ENCODE measurements at places on chromosomes 11 and 22.

DNA sequence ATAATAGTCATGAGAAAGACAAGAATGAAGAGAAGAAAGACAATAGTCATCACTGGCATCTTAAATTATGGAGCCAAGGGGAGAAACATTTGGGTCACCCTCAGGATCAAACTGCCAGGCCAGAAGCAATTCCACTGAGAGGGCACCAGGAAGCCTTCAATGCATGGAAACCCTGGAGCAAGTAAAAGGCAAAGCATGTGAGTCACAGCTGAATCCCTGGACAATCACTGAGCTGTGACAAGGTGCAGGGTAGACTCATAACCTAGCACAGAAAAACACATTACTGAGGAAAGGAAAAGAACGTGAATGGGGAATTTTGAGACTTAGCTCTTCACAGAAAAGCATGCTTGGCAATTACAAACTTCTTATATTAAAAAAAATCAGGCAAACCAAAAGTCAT, 1.6 kb downstream of the KCNJ1 start:
- DNase-seq = no peak

- DNase-seq = no peak
Observed at GRCh38 chr11:114556135-114556534, 3.5 kb downstream of the NXPE1 start.

DNA sequence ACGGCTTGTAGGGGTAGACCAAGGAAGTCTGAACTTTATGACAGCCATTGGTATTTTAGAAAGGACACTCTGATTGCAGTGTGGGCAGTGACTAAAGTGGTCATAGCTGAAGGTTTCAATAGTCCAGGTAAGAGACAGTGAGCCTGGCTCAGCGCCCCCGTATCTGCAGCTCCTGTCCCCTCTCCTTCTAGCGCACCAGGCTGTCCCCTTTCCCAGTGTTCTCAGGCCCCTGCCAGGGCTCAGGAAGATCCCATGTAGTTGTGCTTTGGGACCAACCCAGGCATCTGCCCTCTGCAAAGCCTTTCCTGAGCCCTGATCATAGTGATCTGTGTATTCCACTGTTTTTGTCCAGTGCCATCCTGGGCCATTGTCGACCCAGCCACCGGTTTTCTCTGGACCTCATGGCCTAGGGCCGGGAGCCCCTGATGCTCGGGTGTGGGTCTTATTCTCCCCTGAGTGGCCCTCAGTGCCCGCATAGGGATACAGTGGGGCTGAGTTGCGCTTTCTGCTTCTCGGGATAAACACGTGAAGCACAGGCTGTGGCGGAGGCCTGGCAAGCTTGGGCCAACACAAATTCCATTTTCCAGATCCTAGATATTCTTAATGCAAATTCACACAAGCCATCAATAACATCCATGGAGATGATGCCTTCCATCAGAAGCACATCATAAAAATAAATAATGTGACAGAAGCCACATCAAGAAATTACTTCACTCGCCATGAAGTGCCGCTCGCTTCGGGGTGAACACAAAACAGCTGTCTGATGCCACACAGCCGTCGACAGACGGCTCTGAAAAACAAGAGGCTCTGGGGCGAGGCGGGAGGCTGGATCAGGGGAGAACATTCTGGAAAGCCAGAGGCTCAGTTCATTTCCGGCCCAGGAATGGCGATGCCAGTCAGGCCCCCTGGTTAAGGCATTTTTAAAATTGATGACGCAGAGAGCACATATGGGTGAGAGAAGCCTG, 805.0 kb downstream of the TBC1D22A start:
- DNase-seq = no peak

GRCh38 chr22:41305646-41306045, 4.3 kb downstream of the ZC3H7B start:
- DNase-seq = no peak

- DNase-seq = no peak
Observed at GRCh38 chr11:105910095-105910715, 111.8 kb downstream of the MSANTD4 start.

DNA sequence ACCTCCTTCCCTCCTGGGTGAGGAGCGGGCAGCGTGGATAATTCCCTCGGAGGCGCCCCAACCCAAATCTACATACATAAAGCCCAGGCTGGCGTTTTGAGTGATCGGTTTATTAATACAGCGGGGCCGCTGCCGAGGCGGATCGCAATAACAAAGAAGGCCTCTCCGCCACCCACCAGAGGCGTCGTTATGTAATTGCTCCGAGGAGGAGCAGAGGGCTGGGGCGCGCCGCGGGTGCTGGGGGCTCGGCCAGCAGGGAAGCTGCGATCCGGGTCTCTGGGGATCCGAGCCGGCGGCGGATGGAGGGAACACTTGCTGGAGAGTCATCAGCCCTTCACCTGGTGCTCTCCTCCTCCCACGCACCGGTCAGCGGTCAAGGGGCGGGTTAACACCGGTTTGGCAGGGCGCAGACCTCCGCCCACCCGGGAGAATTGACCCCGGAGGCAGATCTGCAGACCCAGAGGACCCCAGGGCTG, 6.4 kb upstream of the TP53I11 start:
- no peak for DNase-seq

GRCh38 chr22:41048791-41049717, 43.3 kb upstream of the EP300 start:
- DNase-seq = peak; percentile 57

DNA sequence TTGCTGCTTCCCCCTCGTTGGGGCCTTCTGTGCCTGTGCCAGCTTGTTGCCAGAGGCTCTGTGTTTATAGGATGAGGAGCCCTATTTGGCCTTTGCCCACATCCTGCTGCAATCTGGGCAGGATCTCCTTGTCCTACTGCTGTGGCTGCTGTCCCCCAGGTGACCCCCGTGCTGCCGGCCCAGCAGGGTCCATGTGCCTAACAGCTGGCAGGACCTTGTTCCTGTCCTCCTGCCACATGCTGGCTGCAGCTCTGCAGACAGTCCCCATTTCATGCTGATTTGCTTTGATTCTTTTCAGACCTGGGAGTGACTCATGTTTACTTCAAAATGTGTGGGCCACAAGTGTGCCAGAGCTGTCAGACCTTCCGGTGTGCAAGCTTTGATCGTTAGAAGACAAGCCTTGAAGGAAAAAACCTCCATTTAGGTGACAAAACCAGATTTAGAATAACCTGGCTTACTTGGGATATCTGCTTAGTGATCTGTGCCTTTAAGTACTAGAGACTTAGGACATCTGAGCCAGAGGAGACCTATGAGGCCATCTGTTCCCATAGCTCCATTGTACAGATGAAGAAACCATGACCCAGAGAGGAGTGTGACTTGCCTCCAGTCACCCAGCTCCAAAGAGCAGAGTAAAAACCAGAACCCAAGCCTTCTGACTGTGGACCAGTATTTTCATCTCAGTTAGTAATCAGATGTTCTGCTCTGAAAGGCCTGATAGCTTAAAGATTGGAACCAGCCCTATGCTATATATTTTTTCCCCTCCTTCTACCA, 11.1 kb downstream of the NAV2 start:
- DNase-seq = peak; percentile 77

- DNase-seq = no peak
Observed at GRCh38 chr11:32478277-32478731, 43.0 kb upstream of the WT1 start.

DNA sequence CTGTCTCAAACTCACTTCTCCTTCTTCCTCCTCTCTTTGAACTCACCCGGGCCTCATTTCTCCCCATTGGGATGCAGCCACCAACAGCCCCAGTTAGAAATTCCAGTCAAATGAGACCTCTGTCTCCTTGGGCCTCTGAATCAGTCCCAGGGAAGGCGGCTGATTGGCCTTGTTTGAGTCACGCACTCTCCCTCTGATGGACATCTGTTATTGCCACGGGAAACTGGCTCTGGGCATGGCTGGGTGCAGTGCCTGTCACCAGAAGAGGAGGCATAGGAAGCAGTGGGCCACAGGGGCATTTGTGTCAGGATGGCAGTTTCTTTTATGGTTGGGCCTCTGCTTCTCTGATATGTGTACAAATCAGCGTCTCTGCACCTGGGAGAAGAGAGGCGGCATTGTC, 9.6 kb upstream of the WNT11 start:
- no peak for DNase-seq

GRCh38 chr22:19876314-19876940, 21.8 kb upstream of the GNB1L start:
- no peak for DNase-seq

- DNase-seq = no peak
Observed at GRCh38 chr11:76610871-76611475, 59.6 kb downstream of the LRRC32 start.

DNA sequence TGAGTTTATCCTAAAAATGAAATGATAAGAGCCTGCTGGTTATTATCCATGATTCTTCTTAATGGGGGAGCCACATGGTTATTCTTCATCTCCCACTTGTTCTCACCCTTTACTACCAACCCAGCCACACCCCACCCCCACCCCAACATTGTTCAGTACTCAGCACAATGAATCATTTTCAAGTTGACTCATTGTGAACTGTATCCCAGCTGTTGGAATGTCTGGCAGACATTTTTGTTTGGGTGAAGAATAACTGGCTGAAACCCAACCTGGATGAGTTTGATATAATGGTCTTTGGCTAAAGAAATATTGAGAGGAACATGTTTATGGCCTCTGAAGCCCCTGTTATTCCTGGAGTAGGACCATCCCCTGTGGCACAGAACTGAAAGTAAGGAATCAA, 136.2 kb downstream of the ELP4 start:
- DNase-seq = peak; percentile 49

- DNase-seq = peak; percentile 88
Observed at GRCh38 chr22:44648821-44649565, 53.0 kb upstream of the PRR5 start.

- DNase-seq = no peak
Observed at GRCh38 chr22:27877501-27877900, 41.6 kb downstream of the PITPNB start.

DNA sequence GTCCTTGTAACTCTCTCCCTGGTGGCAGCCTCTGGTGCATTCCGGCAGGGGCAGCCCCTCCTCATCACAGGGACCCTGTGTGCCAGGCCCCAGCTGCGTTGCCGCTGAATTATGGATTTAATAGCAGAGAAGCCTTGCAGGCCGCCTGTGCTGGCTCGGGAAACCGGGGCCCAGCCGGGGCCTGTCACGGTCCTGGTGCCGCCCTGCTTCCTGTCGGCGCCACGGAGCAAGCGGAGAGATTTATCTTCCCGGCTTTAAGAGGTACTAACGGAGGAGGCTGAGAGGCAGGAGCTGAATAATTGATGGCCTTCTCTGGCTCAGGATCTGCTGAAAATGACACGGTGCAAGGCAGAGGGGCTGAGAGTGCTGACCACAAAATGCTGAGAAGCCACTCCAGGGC, 54.0 kb upstream of the CCDC188 start:
- no peak for DNase-seq

GRCh38 chr11:61783717-61784505, 8.5 kb downstream of the TMEM258 start:
- peak; percentile 14 for DNase-seq

DNA sequence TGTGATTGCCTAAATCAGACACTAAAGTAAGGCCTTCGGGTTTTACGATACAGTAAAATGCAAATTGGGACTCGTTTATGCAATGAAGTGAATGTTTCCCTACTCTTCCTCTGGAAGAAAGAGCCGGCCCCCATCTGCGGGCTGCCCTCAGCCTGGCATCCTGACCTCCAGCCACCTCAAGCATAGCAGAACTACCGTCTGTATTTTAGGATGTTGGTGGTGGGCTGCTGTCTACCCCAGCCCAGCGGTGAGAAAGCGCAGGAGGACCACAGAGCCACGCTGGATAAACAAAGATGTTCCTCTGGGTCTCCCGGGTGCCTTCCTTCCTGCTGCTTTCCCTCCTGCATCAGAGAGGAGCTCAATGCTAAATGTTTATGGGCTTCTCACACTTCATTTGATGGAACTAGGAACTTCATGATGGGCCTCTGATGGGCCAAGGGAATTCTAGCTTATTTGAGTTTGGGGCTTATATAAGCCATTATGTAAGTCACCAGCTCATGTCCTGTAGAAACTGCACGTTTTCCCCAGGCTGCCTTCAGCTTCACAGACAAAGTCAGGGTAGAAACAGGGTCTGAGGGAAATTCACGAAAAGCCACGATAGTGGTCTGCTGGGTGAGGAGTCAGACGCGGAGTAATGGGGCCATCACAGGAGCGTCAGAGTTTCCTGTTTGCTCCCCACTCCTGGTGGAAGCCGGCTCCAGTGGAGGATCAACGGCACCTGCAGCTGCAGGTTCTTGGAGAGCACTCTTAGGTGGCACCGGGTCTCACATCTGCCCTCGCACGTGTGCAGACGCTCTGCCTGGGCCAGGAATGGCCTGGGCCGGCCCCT, 287.4 kb downstream of the BRD1 start:
- DNase-seq = no peak

DNA sequence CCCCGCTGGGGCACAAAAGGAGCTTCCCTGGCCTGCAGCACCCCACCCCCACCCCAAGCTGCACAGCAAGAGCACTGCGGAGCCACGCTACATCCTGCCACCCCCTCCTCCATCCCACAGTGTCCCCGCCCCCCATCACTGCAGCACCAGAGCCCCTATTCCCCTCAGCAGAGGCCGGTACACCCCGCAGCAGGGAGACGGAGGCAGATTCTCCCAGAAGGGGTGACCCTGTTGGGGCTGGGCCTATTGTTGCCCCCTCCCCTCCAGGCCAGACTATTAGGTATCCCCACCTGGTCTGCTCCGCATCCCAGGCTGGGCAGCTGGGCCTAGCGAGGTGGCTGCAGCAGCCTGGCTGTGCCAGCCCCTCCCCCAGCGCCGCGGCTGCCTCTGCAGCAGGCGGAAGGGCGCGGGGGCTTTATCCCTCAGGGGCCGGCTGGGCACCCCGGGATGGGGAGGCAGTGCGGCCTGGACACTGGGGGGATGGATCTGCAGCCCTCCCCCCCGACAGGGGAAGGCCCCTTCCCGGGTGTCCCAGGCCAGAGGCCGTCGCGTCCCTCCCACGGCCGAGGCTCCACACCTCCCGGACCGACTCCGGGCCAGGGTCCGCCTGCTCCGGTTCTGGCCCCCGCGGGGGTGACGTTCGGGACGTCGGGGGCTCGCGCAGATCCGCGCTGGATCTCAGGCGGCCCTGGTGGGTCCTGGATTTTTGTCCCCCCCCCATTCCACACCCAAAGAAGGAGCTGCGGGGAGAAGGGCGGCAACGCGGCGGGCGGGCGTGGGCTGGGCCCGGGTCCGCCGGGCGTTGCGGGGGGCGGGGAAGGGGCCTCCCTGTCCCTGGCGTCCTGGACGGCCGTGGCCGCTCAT, 943 bp downstream of the DUSP8 start:
- no peak for DNase-seq

DNA sequence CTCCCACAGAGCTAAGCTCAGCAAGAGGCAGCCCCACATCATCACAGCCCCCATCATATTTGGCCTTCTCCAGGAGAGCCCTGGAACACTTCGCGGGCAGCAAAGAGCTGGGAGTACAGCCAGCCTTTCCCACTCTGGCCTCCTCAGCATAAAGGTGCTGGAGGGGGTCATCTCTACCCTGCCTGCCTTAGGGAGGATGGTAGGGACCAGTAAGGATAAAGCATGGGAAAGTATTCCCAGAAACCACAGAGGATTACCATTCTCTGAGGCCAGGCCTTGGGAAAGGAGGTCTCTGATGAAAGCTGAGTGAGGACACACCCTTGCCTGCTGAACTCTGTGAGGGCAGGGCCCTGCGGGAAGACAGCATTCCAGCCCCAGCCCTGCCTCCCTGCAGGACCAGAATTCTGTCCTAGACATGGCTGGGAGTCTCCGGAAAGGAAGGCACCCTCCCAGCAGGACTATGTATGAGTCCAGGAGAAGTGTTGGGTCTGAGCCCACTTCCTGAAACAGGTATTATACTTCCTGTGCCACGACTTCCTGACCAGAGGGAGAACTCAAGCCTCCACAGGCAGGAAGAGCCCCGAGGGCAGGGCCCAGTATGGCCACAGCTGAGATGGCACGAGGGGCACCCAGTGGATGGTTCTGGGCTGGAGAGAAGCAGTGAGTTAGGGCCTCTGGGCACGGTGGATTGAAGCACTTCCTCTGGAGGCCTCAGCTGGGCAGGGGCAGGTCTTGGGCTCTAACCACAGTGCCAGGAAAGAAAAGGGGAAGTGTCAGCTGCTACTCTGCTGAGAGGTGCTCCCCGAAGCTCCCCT, 12.9 kb upstream of the CASTOR1 start:
- no peak for DNase-seq
